ENCODE measurements at places on chromosomes 5 and 9. TPM values are rescaled to one million over a fixed set of nuclear protein-coding genes. Genes with fewer than 3 reads are reported as not detected.

- H3K27ac ChIP-seq = no peak overlapping the region
- no peaks in the 10 kb centered on the region for H3K4me1 ChIP-seq
- no peaks in the 10 kb centered on the region for H3K36me3 ChIP-seq
- no peak for DNase-seq
- no peaks in the 10 kb centered on the region for H3K27me3 ChIP-seq
- no peak overlapping the region for H3K4me3 ChIP-seq
These were observed 399.0 kb downstream of the LRRC70 start for GRCh38 chr5:62977661-62978060.

GRCh38 chr5:98292496-98292895 lies 481.0 kb upstream of the RGMB start:
- no peaks in the 10 kb centered on the region for H3K27me3 ChIP-seq
- no peaks in the 10 kb centered on the region for H3K4me1 ChIP-seq
- no peak overlapping the region for H3K4me3 ChIP-seq
- DNase-seq = no peak
- H3K27ac ChIP-seq = no peak overlapping the region

DNA sequence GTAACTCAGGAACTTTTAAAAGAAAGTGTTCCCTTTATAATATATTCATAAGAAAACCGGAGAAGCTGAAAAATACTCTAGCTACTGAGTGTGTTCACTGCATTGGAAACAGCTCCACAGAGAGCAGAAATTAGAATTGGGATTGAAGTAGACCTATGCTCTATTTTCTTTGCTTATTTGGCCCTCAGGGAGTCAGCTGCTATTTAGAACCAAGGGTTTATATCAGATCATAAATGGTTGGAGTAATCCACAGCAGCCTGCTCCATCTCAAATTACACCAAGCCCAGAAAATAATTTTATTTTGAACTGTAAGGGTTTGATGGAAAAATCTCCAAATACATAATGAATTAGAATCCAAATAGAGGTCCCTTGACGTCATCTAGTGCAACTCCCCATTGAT lies 202.6 kb downstream of the ADAMTSL1 start:
- H3K36me3 ChIP-seq = no peaks in the 10 kb centered on the region
- H3K27me3 ChIP-seq = no peaks in the 10 kb centered on the region
- no peak overlapping the region for H3K27ac ChIP-seq
- H3K4me3 ChIP-seq = no peak overlapping the region
- DNase-seq = no peak

- H3K27ac ChIP-seq = no peak overlapping the region
- H3K27me3 ChIP-seq = peaks cover 2% of the 10 kb centered on the region
- peaks cover 5% of the 10 kb centered on the region for H3K4me1 ChIP-seq
- no peak for DNase-seq
These were observed 27.2 kb upstream of the SCGB3A1 start for GRCh38 chr5:180618487-180618828.

Gene PCDHGC3
- not detected for total RNA-seq

Gene PRRX2
- not detected for total RNA-seq

DNA sequence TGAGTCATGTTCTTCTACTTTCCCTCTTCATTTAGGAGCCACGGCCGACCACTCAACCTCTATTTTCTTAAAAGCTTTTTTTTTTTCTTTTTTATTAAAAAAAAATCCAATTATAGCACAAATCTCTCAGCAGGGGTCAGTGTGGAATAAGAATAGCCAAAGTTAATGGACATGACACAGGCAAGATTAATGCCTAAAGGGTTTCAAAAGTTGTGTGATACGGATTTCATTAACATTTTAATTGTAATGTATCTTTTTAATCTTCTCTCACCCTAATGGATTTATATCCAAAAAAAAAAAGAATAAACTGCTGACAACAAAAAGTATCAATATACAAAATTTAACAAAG lies 5.4 kb downstream of the NACC2 start:
- H3K4me1 ChIP-seq = peaks cover 2% of the 10 kb centered on the region
- no peak overlapping the region for H3K27ac ChIP-seq
- no peak overlapping the region for H3K4me3 ChIP-seq
- H3K36me3 ChIP-seq = no peaks in the 10 kb centered on the region
- no peaks in the 10 kb centered on the region for H3K27me3 ChIP-seq

DNA sequence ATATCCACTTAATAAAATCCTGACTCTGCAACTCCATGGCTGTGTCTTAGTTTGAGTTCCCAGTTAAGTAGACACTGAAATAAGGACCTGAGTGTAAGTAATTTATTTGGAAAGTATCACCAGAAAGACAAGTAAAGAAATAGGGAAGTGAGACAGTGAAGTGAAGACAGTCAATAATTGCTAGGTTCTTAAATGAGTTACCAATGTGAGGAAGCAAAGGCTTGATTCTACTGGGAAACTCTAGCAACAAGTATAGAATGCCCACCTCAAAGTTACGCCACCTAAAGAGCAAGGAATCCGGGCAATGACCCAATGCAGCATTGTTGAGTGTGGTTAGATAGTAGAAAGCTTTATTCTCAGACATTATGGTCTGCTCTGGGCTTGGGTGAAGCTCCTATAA lies 383.9 kb downstream of the TLR4 start:
- H3K4me3 ChIP-seq = no peak overlapping the region
- no peaks in the 10 kb centered on the region for H3K36me3 ChIP-seq
- no peaks in the 10 kb centered on the region for H3K27me3 ChIP-seq
- H3K27ac ChIP-seq = no peak overlapping the region
- DNase-seq = no peak

- peaks cover 1% of the 10 kb centered on the region for H3K27me3 ChIP-seq
- H3K27ac ChIP-seq = no peak overlapping the region
- H3K4me1 ChIP-seq = no peaks in the 10 kb centered on the region
- no peak for DNase-seq
- H3K36me3 ChIP-seq = no peaks in the 10 kb centered on the region
These were observed 8.7 kb downstream of the ASTN2 start for GRCh38 chr9:117405950-117406705.

Gene HAVCR1
- 4.1 TPM for total RNA-seq

GRCh38 chr5:43193894-43194265 lies 1.9 kb downstream of the NIM1K start:
- H3K27me3 ChIP-seq = peaks cover 16% of the 10 kb centered on the region
- DNase-seq = no peak
- peaks cover 2% of the 10 kb centered on the region for H3K36me3 ChIP-seq
- peak overlapping the region; percentile 86 for H3K4me3 ChIP-seq
- H3K4me1 ChIP-seq = peaks cover 27% of the 10 kb centered on the region

- H3K4me3 ChIP-seq = no peak overlapping the region
- peaks cover 2% of the 10 kb centered on the region for H3K4me1 ChIP-seq
- no peak overlapping the region for H3K27ac ChIP-seq
- H3K27me3 ChIP-seq = peaks cover 4% of the 10 kb centered on the region
These were observed 12.1 kb upstream of the PTAR1 start for GRCh38 chr9:69771775-69772418.

DNA sequence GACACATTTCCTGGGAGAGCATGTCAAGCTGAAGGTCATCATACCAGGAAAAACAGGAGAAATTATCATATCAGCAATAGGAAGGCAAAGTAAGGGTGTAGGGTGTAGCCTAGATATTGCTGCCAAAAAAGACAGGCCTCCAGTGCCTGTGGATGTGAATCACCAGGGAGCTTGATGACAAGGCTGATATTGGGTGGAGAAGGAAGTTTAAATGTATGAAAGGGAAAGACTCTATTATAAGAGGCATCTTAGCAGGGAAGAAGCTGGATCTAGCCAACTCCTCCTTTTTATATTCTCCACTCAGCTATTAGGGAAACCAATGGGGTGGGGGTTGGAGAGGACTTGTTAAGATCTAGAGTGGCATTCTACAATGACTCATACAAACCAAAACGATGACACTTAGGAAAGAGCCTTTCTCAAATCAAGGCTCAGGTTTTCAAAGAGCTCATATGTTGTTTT lies 13.4 kb upstream of the TXNDC8 start:
- H3K27me3 ChIP-seq = no peaks in the 10 kb centered on the region
- no peaks in the 10 kb centered on the region for H3K4me1 ChIP-seq
- H3K4me3 ChIP-seq = no peak overlapping the region

GRCh38 chr9:137832191-137832700 lies 45.3 kb upstream of the CACNA1B start:
- no peak for DNase-seq
- H3K36me3 ChIP-seq = peaks cover 16% of the 10 kb centered on the region
- no peak overlapping the region for H3K4me3 ChIP-seq
- H3K27ac ChIP-seq = no peak overlapping the region
- H3K27me3 ChIP-seq = no peaks in the 10 kb centered on the region

- no peaks in the 10 kb centered on the region for H3K36me3 ChIP-seq
- DNase-seq = no peak
- no peaks in the 10 kb centered on the region for H3K4me1 ChIP-seq
- H3K27me3 ChIP-seq = peaks cover 61% of the 10 kb centered on the region
- H3K4me3 ChIP-seq = no peak overlapping the region
These were observed 162.0 kb upstream of the S1PR3 start for GRCh38 chr9:88829276-88829675.

GRCh38 chr5:153659039-153659736 lies 168.7 kb downstream of the GRIA1 start:
- H3K4me3 ChIP-seq = no peak overlapping the region
- no peak for DNase-seq
- no peak overlapping the region for H3K27ac ChIP-seq
- H3K27me3 ChIP-seq = no peaks in the 10 kb centered on the region

Gene CACNA1B
- not detected for total RNA-seq

GRCh38 chr9:122848256-122848943 lies 20.0 kb upstream of the PDCL start:
- no peak for DNase-seq
- no peak overlapping the region for H3K4me3 ChIP-seq
- H3K36me3 ChIP-seq = peaks cover 44% of the 10 kb centered on the region
- no peak overlapping the region for H3K27ac ChIP-seq

DNA sequence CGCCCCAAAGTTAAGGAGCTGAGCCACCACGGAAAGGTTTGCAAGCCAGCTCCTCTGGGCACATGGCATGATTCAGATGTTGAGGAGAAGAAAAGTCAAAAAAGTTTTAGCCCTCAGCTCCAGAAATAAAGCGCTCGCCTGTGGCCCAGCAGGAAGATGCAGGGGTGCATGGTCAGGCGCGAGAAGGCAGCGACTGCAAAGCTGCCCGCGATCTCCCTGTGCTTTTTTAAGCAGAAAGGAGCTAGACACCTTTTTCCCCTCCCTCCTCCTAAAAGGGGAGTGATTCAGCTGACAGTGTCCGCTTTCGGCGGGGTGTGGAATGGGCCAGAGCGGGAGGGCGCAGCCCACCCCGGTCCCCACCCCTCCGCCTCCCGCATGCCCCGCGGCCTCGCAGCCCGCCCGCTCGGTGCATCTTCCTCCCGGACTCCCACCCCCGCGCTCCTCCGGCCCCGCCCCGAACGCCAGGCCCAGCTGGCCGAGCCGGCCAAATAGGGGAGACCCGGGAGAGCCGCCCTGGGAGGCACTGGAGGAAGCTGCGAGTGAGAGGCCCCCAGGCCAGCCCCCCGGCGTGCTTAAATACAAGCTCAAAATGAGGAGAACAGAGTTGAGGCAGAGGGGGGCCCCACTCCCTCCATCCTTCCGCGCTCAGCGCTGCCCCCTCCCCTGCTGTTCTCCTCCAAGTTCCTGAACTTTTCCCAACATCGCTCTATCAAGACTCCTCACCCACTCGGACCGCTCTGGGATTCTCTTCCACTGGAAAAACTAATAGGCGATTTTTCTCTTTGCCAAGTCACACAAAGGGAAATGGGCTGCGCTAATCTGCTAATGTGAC lies at the start of gene ADAMTS12:
ADAMTS12 (minus strand) TSS at position 203 of the 832 bp plus-strand sequence; CDS start at position 69, 134 bp downstream.
- no peak within 1 kb of the TSS for H3K4me3 ChIP-seq
- peaks cover 8% of the 10 kb centered on the region for H3K4me1 ChIP-seq
- H3K27me3 ChIP-seq = peaks cover 49% of the 10 kb centered on the region
- no peak for DNase-seq
- H3K36me3 ChIP-seq = no peaks in the 10 kb centered on the region
- H3K27ac ChIP-seq = no peak within 1 kb of the TSS

- H3K27ac ChIP-seq = no peak overlapping the region
- H3K4me3 ChIP-seq = peak overlapping the region; percentile 6
- DNase-seq = no peak
- H3K4me1 ChIP-seq = peaks cover 32% of the 10 kb centered on the region
- H3K36me3 ChIP-seq = peaks cover 34% of the 10 kb centered on the region
These were observed 182.7 kb downstream of the NR3C1 start for GRCh38 chr5:143220748-143221251.

DNA sequence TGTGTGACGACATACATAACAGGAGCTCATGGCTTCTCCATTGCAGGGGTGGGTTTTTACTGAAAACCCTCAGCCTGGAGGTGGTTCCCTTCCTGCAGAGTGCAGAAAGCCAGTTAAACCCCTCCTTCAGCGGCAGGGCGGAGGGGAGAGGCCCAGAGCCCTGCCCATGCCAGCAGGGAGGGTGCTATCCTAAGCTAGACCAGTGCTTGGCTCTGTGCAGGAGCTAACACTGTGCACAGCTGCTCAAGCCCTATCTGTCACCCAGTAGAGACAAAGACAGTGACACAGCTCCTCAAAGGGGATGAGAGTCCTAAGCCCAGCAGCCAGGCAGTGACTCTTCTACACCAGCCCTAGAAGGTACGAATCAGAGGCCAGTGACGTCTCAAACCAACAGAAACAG lies 70.0 kb upstream of the ZSWIM6 start:
- H3K4me1 ChIP-seq = peaks cover 5% of the 10 kb centered on the region
- no peaks in the 10 kb centered on the region for H3K36me3 ChIP-seq
